Lower lobe of right lung (tissue), 2 donors: ENCODE measurements at places on chromosomes 12 and 14.

DNA sequence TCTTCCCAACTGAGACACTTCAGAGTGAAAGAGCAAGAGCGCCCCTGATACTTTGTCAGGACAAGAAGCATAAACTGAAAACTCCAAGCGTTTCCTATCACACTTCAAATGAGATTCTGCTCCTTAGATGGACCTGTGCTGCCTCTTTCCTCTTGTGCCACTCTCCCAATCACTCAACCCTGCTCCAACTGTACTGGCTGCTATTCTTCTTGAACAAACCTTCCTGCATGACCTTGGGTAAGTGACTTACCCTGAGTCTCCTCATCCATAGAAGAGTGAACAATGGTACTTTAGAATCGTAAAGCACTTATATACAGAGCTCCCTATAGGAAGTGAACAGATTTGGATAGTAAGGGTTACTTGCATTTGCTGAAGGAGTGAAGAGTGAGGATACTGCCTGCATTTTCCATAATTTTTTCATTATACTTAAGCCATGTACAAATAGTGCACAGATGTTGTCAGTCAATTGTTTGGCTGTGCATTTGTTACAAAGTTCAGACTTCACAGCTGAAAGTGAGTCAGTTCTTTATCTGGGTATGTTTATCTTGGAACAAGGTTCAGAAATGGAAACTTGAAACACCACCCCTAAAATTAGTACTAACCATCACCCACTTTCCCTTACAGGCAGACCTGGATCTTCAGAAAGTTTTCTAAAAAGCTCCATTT lies 10.8 kb downstream of the MTERF2 start:
- DNase-seq, result no peak

- peak; percentile 61 for DNase-seq
Measured at GRCh38 chr12:69623970-69624369, 13.3 kb upstream of the LRRC10 start.

DNA sequence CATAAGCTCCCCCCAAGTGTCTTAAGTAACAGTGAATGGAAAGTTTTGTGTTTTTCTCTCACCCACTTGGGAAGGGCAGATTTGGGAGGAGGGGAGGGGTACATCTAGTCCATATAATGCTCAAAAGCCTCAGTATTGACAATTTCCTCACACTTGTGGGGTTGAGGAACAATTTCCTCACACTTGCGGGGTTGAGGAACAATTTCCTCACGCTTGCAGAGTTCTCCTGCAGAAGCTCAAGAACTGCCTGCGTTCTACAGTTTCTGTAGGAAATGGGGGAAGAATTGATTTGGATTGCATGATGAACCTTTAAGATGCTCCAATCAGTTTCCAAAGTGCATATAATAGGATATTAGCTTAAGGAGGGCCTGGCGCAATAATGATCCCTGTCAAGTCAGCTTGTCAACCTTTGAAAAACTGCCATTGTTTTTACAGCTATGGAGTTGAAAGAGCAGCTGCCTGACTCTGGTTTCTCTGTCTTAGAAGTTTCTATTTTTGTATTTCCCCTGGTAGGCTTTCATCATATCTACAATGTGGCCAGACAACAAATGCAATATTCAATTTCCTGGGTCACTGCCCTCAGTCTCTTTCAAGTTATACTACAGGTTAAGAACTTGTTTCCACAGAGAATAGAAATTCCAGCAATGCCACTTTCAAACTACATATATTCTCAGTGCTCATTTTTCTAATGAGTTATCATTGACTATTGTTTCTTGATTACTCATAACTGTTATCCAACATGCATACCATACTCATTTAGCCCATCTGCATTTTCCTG lies 66.5 kb downstream of the PLEKHG7 start:
- no peak for DNase-seq

GRCh38 chr14:60356906-60357550 lies 108.0 kb downstream of the PPM1A start:
- DNase-seq, result no peak

- DNase-seq, result no peak
Measured at GRCh38 chr12:3772380-3772779, 19.5 kb upstream of the CRACR2A start.

GRCh38 chr14:63345826-63346225 lies 27.1 kb upstream of the GPHB5 start:
- DNase-seq, result no peak

GRCh38 chr12:126437934-126438333 lies 1372.7 kb downstream of the AACS start:
- no peak for DNase-seq

DNA sequence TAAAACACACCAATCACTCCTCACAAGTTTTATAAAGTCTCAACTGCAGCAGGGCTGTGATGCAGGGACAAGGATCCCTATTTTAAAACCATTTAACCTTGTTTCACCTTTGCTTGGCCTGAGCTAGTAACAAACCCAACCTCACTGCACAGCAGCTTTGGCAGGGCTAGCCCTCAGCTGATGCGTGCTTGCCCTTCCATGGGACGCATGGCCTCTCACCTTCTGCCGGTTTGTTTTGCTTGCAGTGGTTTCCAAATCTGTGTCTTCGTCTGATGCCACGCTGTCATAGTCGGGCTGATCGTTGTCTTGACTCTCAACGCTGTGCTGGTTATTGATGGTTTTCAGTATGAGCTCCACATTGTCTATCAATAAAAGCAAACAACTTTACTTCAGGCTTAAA lies 43.3 kb downstream of the GIT2 start:
- no peak for DNase-seq

DNA sequence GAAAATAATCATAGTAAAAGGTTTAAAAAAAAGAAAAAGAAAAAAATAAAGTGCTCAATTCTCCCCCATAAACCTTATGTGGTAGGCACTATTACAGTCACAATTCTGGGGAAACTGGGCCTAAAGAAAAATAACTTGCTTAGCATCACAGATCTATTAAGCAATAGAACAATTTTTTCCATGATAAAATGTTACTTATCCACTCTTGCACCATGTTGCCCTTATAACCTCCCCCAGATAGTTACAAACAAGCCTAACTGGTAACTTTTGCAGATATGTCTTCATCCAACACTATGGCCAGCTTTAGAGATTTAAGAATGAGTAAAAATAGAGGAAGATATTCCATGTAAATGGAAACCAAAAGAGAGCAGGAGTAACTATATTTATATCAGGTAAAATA lies 164.8 kb downstream of the DUSP6 start:
- DNase-seq, result no peak

GRCh38 chr12:55002355-55002754 lies 17.4 kb upstream of the NEUROD4 start:
- no peak for DNase-seq

GRCh38 chr14:22587247-22587646 lies 1.8 kb downstream of the DAD1 start:
- no peak for DNase-seq

DNA sequence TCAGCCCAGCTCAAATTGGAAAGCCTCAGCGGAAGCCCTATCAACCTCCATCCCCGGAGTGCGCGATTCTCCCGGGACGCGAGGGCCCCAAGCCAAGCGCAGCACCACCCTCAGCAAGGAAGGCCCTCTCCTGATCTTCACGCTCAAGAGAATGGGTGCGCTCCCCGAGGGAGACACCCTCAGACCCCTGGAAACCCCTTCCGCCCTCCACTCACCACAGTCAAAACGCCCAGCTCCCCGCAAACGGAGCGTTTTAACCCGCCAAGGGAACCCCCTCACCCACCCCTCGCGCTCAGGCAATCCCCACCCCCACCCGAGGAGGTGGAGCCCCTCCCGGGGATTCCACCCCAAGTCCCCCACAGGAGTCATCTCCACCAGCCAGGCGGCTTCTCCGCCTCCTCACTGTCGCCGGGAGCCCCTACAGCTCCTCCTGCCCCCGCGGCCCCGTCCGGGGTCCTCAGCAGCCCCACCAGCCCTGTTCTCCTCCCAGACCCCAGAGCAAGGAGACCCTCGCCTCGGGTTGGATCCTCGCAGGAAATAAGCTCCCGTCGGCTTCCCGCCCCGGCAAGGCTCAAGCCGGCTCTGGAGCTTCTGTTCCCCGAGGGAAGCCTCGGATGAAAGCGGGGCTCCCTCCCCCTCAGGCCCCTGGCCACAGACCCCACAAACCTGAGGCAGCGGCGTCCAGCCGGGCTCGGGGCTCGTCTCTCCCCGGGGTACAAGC lies 507 bp downstream of the BAZ2A start:
- DNase-seq, result peak; percentile 51

DNA sequence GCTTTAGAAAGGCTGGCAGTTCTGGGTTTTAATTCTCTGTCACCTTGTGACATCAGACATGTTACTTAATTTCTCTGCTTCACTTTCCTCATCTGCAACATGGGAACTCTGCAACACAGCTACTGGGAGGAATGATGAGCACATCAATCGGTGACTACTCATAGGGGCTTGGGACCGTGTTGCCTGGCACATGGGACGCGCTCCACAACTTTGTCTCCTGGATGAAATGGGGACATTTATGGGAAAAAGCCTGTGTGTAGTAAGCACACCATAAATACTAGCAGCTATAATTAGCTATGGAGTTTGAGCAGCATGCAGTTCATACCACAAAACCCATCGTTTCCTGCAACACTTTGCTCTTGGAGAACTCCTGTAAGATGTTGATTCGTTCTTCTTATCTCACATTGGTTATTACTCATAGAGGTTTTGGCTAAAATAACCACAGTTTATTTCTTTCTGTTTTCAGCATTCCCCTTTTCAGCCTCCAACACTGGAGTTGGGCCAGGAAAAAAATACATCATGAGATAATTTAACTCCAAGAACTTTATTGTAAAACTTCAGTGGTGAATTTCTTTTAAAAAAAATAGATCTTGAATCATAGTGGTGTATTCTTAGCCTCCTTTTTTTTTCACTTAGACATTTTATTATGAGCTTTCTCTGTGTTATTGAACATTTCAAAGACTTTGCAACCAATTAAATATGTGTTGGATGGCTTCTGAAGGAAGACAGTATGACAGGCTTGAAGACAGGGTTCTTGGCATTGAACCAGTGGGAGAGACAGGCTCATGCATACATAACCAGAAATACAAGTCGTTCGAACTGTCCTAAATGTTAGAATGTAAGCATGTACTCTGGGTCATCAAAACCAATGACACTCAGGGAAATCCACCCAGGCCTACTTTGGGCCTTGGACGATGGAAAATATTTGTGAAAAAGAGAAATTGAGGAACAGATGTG lies 72.7 kb downstream of the RIN3 start:
- no peak for DNase-seq

- DNase-seq, result no peak
Measured at GRCh38 chr14:71403656-71404055, 496.4 kb downstream of the PCNX1 start.

GRCh38 chr12:3542911-3543310 lies 51.9 kb downstream of the PRMT8 start:
- DNase-seq, result no peak

DNA sequence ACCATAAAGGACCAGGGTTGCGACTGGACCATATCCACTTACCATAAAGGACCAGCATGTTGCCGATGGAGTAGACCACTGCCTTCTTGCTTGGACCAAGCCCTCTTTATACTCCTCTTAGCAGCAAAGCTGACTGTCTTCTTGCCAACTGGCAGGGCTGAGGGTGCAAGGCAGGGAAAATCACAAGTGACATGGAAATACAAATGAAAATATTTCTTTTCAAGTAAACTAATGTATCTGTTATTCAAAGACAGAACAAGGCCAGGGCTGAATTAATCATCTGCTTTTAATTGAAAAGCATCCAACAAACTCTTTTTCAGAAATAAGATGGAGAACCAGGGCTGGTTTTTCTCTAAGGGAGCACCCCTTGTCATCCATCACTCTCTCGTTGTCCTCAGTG lies at the start of gene CELA1:
CELA1 (minus strand) TSS at position 99 of the 400 bp plus-strand sequence; CDS start at position 58, 41 bp downstream.
- DNase-seq, result no peak

DNA sequence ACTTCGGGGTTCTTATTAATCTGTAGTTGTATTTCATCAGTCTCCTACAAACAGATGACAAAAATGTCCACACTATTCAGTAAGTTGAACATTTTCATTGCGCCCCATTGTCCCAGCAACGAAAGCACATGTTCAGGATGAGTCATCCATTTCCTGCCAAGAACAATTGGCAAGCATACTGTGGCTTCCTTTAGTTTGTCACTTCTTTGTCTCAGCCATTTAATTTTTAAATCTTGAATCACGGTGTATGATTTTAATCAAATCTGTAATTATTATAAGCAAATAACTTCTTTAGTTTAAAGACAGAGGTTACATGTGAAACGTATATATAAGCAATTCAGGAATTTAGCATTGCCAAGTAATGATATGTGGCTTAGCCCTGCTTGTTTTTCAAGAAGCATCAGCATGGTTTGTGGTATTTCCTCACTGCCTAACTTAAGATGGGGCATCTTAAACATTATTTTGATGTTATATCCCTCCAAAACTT lies 211.3 kb upstream of the KRR1 start:
- no peak for DNase-seq

DNA sequence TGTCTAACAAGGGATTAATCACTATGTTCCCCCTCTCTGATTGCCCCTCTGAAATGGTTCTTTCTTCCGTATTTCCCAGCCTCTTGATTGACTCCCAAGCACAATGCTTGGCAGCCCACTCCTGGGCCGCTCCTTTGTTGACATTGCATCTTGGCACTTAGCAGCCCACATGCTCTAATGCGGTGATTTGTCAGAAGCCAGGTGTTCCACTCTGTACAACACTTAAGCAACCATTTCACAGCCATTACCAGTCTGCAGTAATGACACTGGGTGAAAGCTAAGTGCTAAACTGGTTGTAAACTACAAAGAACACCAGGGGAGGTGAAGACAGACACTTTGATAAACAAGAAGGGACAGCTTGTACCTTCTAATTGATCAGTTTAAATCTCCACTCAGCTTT lies 353.5 kb downstream of the TMEM132D start:
- DNase-seq, result peak; percentile 65

DNA sequence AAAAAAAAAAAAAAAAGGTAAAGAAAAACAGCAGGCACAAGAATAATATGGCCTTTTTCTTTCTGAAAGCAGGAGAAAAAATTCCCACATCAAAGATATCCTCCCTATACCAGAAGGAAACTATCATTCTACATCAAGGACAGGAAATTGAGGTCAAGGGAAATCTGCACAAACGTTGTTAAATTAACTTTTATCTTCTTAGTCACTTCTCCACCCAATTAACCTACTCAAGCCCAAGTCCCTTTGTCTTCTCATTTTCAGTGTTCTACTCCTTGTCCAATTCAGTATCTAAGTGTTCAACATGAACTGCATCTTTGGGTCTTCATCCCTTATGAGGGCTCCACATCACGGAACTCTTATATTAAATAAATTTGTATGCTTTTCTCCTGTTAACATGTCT lies 15.7 kb downstream of the NDUFA12 start:
- no peak for DNase-seq

- DNase-seq, result no peak
Measured at GRCh38 chr12:68619541-68619940, 8.8 kb downstream of the RAP1B start.

GRCh38 chr12:67524861-67525616 lies 123.5 kb upstream of the DYRK2 start:
- no peak for DNase-seq

GRCh38 chr12:91980389-91980821 lies 165.2 kb downstream of the BTG1 start:
- DNase-seq, result no peak

DNA sequence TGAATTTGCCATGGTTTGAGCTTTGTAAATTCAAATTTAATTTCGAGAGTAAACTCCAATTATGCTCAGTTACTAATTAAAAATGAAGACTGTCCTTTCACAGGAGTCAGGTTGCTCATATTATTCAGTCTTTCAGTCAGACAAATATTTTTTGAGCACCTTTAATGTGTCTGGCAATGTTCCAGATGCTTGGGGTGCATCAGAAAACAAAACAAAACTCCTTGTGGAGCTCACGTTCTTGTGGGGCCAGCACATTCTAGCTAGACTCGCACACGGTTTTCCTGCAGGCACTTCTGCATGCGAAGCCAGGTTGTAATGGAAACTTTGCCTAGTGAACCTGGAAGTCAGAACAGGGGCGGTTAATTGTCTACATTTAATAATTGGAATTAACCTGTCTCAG lies 64.0 kb upstream of the ATF1 start:
- no peak for DNase-seq

GRCh38 chr14:20733684-20734429 lies 11.8 kb upstream of the EDDM3A start:
- DNase-seq, result no peak
